ENCODE measurements at places on chromosomes 5 and 9.

DNA sequence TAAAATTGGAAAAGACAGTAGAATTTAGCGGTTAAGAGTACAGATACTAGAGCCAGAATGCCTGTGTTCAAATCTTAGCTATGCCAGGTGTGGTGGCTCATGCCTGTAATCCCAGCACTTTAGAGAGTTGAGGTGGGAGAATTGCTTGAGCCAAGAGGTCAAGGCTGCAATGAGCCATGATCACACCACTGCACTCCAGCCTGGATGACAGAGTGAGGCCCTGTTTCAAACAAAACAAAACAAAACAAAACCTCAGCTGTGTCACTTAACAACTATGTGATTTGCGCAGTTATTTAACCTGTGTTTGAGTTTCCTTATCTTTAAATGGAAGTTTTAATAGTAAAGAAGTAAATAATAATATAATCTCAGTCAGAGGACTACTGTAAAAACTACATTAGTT, 68.3 kb downstream of the TBCA start:
- no peak for DNase-seq

GRCh38 chr5:44747396-44747795, 61.4 kb upstream of the MRPS30 start:
- DNase-seq = no peak

DNA sequence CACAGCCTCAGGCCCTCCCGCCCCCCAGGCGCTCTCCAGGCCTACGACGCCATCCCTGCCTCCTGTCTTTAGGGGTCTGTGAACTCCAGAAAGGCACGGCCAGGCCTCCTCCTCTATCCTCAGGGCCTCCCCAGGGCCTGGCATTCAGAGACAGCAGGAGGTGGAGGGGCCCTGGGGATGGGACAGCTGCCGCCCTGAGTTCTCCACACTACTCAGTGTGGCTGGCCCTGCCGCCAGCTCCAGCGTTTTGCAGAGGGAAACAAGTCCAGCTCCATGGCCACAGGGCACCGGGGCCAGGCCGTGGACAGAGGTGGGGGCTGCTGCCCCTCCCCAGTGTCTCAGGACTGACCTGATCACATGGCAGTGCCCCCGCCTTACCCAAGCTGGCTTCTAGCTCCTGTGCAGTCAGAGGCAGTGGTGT, 16.4 kb downstream of the SH3GLB2 start:
- DNase-seq = no peak

DNA sequence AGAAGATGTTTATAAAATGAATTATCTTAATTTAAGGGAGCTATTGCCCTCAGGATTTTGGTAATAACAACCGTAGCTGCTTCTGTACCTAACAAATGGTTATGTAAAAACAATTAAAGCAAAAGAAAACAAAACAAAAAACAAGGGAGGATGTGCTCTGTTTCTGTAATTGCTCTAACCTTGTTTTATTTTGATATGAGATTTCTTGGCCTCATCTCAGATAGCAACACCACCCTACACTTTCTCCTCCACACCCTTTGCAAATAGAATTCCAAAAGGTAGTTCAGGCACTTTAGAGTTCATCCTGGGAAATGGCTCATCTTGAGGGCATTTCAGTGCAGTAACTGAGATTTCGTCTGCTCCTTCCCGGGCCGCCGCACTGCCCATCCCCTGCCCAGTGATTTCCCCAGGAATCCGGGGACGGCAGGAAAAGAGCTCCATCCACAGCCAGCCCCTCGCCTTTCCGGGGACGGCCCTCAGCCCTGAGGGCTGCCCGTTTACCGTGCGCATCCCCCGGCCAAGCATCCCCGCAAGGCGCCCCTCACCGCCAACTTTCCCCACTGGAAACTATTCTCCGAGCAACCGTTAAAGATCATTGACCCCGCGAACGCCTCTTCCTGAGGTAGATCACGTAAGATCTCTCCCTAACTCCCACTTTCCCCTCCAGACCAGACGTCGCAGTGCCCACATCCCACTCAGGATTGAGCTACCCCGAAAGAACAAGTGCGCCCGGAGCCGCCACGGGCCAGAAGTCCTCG, 1.2 kb downstream of the FNBP1 start:
- DNase-seq = peak; percentile 13

DNA sequence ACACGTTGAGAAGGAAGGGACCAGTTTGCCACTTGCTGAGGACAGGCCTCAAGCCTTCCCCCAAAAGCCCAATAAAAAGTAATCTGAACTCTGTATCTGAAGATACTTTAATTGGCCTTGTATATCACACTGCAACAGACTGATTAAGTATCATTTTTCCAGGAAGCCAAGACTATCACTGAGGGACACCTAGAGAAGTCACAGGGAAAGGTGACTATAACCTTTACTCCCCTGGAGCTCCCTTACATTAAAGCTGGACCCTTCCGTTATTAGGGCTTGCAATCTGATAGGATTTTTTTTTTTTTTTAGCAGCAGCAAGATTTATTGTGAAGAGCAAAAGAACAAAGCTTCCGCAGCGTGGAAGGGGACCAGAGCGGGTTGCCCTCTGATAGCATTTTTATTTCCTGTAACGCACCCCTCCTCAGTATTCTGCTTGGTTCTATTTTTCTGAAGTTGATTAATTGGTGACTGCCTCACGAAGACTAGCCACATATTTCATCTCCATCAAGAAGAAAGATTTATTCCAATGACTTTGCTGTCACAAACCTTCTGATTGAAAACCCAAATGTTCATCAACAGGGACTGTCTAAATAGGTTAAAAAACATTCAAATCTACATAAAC, 2.7 kb downstream of the CDC14B start:
- no peak for DNase-seq

- no peak for DNase-seq
Measured at GRCh38 chr5:58505971-58506640, 14.9 kb downstream of the GAPT start.

DNA sequence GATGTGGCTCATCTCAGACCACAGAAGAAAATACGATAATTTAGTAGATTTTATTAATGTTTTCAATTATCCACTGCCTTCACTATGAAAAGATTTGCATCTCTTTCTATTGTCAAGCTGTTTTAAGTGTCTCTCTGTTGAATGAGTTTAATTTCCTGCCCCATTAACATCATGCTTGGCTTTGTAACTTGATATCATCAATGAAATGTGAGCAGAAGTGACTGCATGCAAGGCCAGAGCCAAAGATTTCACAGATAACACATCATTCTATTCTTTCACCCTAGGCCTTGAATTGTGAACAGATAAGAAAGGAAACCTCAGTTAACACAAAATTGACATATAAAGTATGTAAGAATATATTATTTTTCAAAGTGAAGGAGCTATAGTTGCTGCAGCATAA, 986.4 kb upstream of the CDH18 start:
- peak; percentile 4 for DNase-seq

GRCh38 chr5:40386289-40386688, 293.4 kb upstream of the PTGER4 start:
- DNase-seq = peak; percentile 26

GRCh38 chr9:23287390-23287789, 538.6 kb downstream of the ELAVL2 start:
- no peak for DNase-seq

DNA sequence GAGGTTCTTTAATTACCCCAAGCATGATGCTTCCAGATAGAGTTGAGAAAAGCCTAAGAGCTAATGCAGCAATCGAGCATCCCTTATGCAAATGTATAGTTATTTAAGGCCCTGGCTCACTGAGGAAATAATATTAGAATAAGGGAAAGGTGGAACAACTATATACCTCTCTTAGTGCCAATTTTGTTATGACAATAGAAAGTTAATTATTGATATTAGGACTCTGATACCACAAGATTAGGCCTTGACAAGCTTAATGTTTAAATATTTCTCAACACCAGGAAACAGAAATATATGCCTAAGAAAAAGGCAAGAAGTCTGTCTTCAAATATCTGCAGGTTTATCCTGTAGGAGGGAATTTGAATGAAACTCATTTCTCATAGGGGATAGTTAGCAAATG, 371.0 kb downstream of the PRELID2 start:
- no peak for DNase-seq

DNA sequence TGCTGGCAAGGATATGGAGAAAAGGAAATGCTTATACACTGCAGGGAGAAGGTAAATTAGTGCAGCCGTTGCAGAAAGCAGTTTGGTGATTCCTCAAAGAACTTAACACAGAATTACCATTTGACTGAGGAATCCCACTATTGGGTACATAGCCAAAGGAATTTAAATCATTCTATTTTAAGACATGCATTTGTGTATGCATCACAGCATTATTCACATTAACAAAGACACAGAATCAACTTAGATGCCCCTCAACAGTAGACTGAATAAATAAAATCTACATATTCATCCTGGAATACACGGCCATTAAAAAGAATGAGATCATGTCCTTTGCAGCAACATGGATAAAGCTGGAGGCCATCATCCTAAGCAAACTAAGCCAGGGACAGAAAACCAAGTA, 510.1 kb upstream of the CDH9 start:
- DNase-seq = no peak

- DNase-seq = no peak
Measured at GRCh38 chr5:135149956-135150723, 116.1 kb upstream of the PITX1 start.

GRCh38 chr5:172186114-172186695, 1.8 kb downstream of the STK10 start:
- DNase-seq = no peak

GRCh38 chr5:176875783-176876505, 23.2 kb downstream of the HK3 start:
- no peak for DNase-seq

DNA sequence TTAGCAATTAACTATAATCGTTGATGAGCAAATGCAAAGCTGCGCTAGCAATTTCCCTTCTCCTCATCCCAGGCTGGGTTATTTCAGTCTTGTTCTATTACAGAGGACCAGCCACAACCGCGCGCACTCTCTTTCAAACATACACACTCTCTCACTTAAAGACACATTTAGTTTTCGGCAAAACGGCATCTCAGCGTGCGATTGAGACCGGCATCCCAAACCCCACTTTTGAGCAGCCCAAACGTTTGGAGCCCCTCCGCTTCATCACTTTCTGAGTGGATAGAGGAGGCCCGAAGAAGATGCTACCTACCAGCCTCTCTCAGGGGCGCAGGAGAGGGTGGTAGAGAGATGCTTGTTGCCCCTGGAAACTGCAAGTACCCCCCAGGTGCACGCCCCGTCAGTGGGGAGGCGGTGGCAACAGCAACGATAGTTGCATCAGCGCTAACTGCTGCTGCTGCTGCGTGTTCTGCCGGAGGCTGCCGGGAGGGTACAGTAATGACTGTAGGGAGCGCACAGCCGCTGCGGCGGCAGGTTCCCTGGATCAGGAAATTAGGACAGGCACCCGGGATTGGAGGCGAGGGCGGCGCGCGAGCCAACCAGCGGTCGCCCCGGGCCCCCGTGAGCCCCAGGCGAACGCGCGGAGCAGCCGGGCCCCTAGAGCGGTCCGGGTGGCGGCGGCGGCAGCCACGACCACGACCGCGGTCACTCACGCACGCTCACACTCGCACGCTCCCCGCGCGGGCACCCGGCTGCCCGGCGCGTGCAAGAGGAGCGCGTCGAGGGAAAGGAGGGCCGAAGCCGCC, 467 bp upstream of the VLDLR start:
- DNase-seq = peak; percentile 90

- DNase-seq = no peak
Measured at GRCh38 chr9:92735636-92736562, 28.7 kb downstream of the BICD2 start.

- DNase-seq = no peak
Measured at GRCh38 chr9:38288502-38288901, 104.0 kb upstream of the ALDH1B1 start.

DNA sequence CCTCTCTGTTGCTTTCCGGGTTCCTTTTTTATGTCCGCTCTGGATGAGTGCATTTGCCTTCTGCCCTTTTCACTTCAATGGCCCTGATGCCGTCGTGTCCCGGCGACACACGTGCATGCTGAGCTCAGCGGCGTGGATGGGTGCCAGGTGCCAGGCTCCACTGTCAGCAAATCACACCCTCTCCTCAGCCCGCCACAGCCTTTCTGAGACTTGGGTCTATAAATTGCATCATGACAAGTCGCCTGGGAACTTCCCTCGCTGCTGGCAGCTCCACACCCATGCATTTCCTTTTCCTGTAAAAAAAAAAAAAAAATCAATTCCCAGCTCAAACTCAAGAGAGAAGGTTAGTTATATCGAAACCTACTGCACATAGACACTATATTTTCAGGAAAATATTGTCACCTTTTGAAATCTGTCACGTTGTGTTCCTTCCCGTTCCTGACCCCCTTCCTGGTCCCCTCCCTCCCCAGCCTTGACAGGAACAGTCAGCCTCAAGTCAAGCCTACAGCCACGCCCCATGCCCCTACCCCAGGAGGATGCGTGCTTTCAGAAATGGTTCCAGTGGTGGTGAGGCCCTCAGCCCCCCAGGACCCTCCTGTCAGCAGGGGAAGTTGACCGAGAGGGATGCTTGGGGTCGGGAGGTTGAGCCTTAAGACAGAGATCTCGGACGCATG, 110.3 kb upstream of the PTCH1 start:
- DNase-seq = no peak

DNA sequence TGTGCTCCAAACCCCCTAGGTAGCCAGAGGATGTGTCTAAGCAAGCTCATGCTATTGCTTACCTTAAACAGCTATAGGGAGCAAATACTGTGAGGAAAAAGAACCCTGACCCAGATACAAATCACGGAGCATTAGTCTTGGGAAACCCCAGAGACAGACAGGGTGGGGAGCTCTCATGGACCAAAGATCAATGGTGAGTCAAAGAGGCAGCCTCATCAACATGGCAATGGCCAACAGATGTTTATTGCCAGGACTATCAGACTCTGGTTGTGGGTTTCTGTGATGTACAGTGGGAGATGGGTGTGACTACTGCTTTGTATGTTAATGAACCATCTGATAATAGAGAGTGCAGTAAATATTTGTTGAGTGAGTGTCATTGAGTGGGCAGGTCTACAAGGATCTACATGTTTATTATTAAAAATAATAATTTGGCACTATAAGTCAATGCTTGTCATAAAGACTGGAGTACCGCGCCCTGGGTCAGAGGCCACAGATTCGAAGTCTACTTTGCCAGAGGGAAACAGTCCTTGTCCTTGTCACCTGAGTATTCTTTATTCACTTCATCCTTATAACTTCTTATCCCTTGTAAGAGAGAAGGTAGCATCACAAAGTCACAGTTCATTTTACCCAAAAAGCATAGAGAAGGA, 56.5 kb upstream of the RAI14 start:
- DNase-seq = no peak

GRCh38 chr9:136625101-136626065, 37.3 kb upstream of the EGFL7 start:
- DNase-seq = peak; percentile 41

Data from fibroblast of skin of abdomen (primary cell).